ENCODE measurements at places on chromosomes 12 and 14. TPM values are rescaled to one million over a fixed set of nuclear protein-coding genes. Genes with fewer than 3 reads are reported as not detected.

DNA sequence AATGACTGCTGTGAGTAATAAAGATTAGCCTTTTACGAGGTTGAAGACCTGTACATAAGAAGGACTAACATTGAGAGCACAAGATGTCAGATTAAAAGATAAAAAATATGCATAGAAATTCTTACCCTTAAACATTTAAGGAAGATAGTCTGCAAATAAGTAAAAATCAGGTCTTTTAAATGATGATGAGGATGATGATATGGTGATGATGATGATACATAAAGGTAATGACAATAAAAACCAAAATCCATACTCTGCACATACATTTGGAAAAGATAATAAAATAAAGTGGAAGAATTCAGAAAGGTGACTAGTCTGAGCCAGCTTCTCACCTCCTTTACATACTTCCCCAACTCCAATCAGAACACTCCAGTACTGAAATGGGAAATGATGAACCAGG lies 124.5 kb downstream of the PTCSC3 start:
- H3K4me1 ChIP-seq, result no peaks in the 10 kb centered on the region
- DNase-seq, result no peak
- H3K27me3 ChIP-seq, result peaks cover 10% of the 10 kb centered on the region

DNA sequence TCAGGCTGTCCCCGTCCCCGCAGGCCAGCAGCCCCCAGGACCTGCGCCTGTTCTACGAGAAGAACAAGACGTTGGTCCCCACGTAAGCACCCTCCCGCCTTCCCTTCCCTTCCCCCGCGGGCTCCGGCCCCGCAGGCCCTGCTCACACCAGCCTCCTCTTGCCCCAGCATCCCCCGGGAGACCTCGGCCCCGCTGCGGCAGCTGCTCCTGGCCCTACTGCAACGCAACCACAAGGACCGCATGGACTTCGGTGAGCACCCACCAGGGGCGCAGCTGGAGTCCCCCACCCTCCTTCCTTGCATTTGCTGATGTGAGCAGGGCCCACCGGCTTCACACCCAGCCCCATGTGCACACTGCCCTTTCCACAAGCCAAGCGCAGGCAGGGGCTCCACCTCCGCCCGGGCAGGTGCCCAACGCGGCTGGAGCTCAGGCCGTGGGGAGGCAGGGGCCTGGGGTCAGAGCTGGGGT lies 15.4 kb downstream of the ULK1 start:
- no peaks in the 10 kb centered on the region for H3K4me1 ChIP-seq
- peaks cover 3% of the 10 kb centered on the region for H3K36me3 ChIP-seq
- no peak for DNase-seq
- H3K4me3 ChIP-seq, result no peak overlapping the region
- H3K27me3 ChIP-seq, result no peaks in the 10 kb centered on the region
- no peak overlapping the region for H3K27ac ChIP-seq

DNA sequence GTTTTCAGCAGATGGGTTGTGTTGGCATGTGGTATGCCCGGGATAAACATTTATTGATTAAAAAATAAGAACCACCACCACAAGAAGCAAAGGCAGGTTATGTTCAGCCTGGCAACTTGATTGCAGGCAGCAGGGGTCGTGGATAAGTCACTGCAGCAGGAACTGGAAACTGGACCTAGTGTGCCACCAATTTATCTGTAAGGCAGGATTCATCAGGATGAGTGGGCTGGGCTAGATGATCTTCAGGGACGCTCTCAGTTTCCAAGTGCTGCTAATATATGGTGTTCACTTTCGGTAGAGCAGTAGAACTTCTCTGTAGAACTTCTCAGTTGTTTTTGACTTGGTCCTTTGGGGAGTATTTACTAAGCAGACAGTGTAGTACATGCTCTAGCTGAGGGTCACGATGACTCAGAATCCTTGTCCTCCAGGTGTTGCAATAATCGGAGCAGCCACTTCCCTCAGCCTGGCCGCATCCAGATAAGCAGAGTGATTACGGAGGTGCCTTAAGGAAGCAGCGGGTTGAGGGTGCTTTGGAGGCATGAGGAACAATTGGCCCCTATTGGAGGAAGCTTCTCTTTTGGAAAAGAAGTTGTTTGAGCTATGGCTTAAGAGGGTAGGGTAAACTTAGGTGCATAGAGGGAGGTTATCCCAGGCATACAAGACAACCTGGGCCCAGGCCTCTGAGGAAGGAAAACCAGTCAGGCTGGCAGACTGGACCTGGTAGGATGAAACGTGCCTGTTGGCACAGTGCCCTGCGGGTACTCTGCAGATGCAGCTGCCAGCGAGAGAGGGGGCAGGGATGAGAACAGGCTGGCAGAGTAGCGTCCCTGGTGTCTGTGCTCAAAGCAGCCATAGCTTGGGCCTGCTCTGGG lies 104.0 kb downstream of the GPR135 start:
- no peaks in the 10 kb centered on the region for H3K27me3 ChIP-seq
- H3K27ac ChIP-seq, result no peak overlapping the region
- H3K4me1 ChIP-seq, result no peaks in the 10 kb centered on the region
- DNase-seq, result no peak

GRCh38 chr14:76346391-76347160 lies 29.4 kb upstream of the ESRRB start:
- no peak overlapping the region for H3K4me3 ChIP-seq
- H3K27ac ChIP-seq, result no peak overlapping the region
- no peak for DNase-seq
- peaks cover 2% of the 10 kb centered on the region for H3K27me3 ChIP-seq

GRCh38 chr12:132414634-132415326 lies 75.2 kb upstream of the FBRSL1 start:
- peak; percentile 66 for DNase-seq
- no peak overlapping the region for H3K4me3 ChIP-seq
- H3K36me3 ChIP-seq, result no peaks in the 10 kb centered on the region
- no peaks in the 10 kb centered on the region for H3K4me1 ChIP-seq
- peaks cover 3% of the 10 kb centered on the region for H3K27me3 ChIP-seq

DNA sequence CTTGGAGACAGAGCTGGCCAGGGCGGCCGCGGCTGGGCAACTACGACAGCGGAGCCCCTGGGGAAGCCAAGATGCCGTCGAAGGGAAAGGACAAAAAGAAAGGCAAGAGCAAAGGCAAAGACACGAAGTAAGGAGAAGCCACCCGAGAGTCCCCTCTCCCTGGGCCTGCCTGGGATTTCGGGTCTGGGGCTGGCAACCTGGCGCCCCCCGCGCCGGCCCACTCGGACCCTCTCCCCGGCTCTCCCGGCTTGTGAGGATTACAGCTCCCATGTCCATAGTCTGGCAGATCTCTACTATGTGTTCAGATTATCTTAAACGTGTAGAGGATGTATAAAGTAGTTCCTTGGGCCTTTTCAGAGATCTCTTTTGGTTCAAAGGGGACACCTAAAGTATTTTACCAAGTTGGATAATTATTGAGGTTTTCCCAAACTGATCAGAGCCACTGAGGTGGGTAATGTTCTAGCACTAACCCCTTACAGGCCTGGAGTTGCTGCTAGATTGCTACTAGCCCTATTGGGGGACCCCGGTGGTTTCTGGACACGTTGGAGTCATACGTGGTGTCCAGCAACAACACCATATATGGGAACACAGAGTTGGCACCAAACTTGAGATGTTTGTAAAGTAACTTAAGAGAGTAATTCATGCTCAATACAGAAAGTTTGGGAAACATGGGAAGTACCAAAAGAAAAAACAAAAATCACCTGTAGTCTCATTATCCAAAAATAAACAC lies 424 bp downstream of the BBOF1 start:
- H3K4me1 ChIP-seq, result peaks cover 11% of the 10 kb centered on the region
- H3K4me3 ChIP-seq, result peak overlapping the region; percentile 85
- H3K27ac ChIP-seq, result peak overlapping the region; percentile 63

DNA sequence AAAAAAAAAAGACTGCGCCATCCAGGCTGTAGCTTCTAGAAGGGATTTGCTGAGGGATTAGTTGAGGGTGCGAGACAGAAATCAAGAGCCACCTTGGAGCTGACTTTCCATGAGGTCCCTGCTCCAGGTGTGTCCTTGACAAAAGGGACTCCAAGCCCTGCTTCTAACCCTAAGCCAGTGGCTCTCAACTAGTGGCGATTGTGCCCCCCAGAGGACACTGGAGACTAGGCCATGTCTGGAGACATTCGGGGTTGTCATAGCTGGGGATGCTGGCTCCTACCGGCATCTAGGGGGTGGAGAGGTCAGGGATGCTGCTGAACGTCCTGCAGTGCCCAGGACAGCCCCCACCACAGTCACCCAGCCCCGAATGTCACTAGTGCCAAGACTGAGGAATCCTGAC lies 40.6 kb downstream of the SPRING1 start:
- peaks cover 4% of the 10 kb centered on the region for H3K4me1 ChIP-seq
- no peak overlapping the region for H3K27ac ChIP-seq
- no peak overlapping the region for H3K4me3 ChIP-seq
- no peak for DNase-seq
- H3K36me3 ChIP-seq, result no peaks in the 10 kb centered on the region
- peaks cover 36% of the 10 kb centered on the region for H3K27me3 ChIP-seq

Gene GTF2H3
- 65.4 TPM for total RNA-seq

GRCh38 chr12:46485853-46486252 lies 113.3 kb upstream of the SLC38A2 start:
- H3K4me3 ChIP-seq, result no peak overlapping the region
- H3K27me3 ChIP-seq, result no peaks in the 10 kb centered on the region
- peaks cover 29% of the 10 kb centered on the region for H3K36me3 ChIP-seq

Gene POTEM
- total RNA-seq, result not detected

DNA sequence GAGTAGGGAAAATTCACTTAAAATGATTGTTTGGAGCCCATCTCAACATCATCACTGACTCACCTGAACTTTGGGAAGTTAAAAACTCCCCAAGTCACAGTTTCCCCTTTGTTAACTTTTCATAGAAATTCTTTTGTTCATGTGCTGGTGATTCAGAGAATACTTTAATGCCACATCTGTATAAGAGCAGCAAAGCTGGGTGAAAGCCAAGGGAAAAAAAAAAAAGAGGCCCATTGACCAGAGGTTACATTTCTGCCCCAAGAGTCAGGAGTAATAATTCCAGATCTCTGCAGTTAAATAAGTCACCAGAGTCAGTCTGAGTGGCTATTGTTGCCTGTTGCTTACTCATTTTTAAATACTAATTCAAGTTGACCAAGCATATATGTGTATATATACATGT lies 136.4 kb upstream of the LGR5 start:
- DNase-seq, result no peak
- H3K4me3 ChIP-seq, result no peak overlapping the region
- no peak overlapping the region for H3K27ac ChIP-seq
- no peaks in the 10 kb centered on the region for H3K4me1 ChIP-seq
- H3K36me3 ChIP-seq, result no peaks in the 10 kb centered on the region
- no peaks in the 10 kb centered on the region for H3K27me3 ChIP-seq

Gene SAMD15
- total RNA-seq, result 0.41 TPM

Gene BMAL2
- 59.6 TPM for total RNA-seq

DNA sequence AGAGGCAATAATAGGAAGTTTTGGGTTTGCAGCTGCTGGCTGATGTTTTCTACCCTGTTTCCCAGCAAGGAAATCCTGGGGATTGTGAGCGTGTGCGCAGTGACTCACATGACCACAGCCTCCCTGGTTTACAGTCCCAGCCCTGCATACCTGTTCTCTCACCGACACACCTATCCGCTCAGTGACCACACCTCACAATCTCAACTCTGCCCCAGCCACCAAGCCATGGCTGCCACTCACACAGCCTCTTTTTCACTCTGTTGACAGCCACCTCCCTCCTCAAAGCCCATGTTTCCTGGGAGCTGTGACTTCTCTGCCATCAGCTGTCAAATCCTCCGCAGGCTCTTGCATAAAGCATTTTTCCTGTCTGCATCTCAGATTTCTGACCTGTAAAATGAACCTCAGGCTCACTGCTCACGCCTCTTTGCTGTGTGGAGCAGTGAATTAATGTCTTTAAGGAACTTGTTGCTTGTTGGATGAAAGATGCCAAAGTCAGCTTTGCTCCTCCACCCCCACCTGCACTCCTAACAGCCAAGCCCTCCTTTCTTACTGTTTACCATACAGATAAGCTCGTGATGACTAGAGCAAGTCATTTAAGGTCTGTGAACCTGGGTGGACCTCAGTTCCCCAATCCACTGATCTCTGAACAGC lies 43.5 kb downstream of the B4GALNT3 start:
- DNase-seq, result no peak
- peaks cover 19% of the 10 kb centered on the region for H3K27me3 ChIP-seq
- no peaks in the 10 kb centered on the region for H3K36me3 ChIP-seq
- H3K4me3 ChIP-seq, result no peak overlapping the region
- no peak overlapping the region for H3K27ac ChIP-seq

- H3K4me3 ChIP-seq, result no peak overlapping the region
- no peak for DNase-seq
- H3K27ac ChIP-seq, result no peak overlapping the region
- H3K36me3 ChIP-seq, result peaks cover 2% of the 10 kb centered on the region
Measured at GRCh38 chr14:22998329-22999012, 11.5 kb downstream of the C14orf93 start.

- no peak overlapping the region for H3K27ac ChIP-seq
- peaks cover 41% of the 10 kb centered on the region for H3K27me3 ChIP-seq
- H3K4me3 ChIP-seq, result peak overlapping the region; percentile 84
- no peaks in the 10 kb centered on the region for H3K36me3 ChIP-seq
Measured at GRCh38 chr14:20970647-20970982, 15.3 kb downstream of the RNASE2 start.

DNA sequence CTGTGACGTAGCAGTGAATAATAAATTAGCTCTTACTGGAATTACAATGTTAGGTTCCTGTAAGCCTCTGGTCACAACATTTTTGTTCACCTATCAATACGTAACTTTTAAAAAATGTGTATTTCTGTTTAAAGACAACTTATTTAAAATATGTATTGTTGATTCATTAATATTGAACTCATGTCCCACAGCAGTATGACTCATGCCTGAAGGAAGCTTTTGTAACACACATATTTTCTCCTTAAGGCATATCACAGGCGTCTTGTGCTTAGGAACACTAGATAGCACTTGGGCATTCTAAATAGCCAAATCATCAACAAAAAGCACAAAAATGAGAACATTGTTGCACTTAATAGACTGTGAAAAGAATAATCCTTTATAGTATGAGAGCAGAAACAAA lies 92.5 kb downstream of the GPHN start:
- H3K36me3 ChIP-seq, result no peaks in the 10 kb centered on the region
- peaks cover 6% of the 10 kb centered on the region for H3K4me1 ChIP-seq
- no peak overlapping the region for H3K27ac ChIP-seq
- no peak for DNase-seq
- no peaks in the 10 kb centered on the region for H3K27me3 ChIP-seq

Gene PTPRB
- total RNA-seq, result not detected

Gene TC2N
- 19.9 TPM for total RNA-seq

Gene AQP2
- not detected for total RNA-seq

DNA sequence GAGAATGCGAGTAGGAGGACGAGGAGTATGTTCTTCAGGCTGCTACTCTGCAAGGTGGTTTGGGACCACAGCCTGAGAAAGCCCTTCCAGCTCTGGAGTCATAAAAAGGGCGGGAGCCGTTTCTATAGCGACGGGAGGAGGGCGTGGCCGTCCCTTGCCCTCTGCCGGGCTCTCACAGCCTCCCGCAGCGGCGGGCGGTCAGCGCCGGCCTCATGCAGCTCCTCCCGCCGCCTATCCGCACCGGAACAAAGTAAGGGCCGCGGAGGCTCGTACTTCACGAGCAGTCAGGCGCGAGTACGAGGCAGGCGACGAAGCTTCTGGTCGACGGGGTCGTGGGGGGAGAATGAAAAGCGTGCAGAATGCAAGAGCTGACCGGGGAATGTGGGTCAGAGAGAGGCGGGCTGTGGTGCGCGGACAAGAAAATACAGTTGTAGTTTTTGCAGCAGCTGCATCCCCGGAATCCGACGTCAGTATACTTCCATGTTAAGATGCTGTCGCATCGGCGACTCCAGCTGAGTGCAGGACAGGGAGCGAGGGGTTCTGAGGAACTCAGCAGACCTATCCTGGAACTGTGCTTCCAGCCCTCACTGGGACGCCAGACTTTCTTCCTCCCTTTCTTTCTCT lies at the start of gene DYRK4:
Gene DYRK4 (plus strand): TSS at position 175 of the 624 bp plus-strand sequence. CDS start 38 bp downstream, at position 213.
- no peak within 1 kb of the TSS for H3K27ac ChIP-seq
- H3K36me3 ChIP-seq, result peaks cover 13% of the 10 kb centered on the region
- H3K4me1 ChIP-seq, result peaks cover 14% of the 10 kb centered on the region
- no peak for DNase-seq
- no peaks in the 10 kb centered on the region for H3K27me3 ChIP-seq
- H3K4me3 ChIP-seq, result peak within 1 kb of the TSS; percentile 43

All from activated T-helper 2 cell treated with anti-CD3 and anti-CD28 coated beads, Interferon-gamma antibody, Interleukin-2, Interleukin-4, amounts not matched to agents 10 μg/mL and 5 μg/mL and 100 μg/mL, durations not matched to agents 14 hours and 24 hours and 36 hours (primary cell).